GM12865 (cell line): ENCODE measurements at places on chromosomes 16 and 17.

DNA sequence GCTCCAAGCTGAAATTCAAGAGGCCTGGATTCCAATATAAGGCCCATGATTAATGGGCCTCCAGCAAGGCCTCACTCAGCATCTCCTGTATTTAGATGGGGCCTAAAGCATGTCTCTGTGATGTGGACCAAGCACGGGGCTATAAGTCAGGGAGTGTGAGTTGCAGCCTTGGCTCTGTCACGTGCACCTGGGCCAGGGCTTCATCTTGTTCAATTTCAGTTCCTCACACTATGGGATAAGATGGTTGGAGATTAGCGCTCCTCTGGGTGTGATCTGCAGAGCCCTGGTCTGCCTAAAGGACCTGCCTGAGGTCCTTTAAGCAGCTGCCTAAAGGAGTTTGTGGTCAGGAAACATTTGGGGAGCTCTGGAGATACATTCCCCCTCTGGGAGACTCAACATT, 25.2 kb downstream of the KLHL36 start:
- no peak for DNase-seq

GRCh38 chr17:1724869-1725641, 551 bp downstream of the WDR81 start:
- no peak for DNase-seq

GRCh38 chr16:64455275-64455674, 666.6 kb downstream of the CDH11 start:
- no peak for DNase-seq

GRCh38 chr16:57029161-57030160, 40.1 kb downstream of the NLRC5 start:
- DNase-seq, result no peak

GRCh38 chr16:1001096-1001495, 19.5 kb downstream of the SOX8 start:
- no peak for DNase-seq

DNA sequence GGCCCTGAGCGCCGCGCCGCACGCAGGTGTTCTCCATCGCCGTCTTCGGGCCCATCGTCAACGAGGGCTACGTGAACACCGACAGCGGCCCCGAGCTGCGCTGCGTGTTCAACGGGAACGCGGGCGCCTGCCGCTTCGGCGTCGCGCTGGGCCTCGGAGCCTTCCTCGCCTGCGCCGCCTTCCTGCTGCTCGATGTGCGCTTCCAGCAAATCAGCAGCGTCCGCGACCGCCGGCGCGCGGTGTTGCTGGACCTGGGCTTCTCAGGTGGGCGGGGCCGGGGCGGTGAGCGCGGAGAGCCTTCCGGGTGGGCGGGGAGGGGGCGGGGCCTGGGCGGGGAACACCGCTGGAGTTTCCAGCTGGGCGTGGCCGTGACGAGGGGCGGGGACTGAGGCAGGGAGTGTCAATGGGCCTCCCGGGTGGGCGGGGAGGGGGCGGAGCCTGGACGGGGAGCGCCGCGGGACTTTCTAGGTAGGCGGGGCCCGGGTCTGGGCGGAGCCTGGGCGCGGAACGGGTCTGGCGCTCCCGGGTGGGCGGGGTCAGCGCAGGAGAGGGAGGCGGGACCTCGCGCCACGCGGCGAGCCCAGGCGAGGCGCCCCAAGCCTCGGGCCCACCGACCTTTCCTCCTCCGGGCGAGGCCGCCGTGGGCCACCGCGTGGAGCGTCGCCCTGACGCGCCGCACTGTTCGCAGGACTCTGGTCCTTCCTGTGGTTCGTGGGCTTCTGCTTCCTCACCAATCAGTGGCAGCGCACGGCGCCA, 2.4 kb downstream of the SYNGR3 start:
- peak; percentile 97 for DNase-seq

DNA sequence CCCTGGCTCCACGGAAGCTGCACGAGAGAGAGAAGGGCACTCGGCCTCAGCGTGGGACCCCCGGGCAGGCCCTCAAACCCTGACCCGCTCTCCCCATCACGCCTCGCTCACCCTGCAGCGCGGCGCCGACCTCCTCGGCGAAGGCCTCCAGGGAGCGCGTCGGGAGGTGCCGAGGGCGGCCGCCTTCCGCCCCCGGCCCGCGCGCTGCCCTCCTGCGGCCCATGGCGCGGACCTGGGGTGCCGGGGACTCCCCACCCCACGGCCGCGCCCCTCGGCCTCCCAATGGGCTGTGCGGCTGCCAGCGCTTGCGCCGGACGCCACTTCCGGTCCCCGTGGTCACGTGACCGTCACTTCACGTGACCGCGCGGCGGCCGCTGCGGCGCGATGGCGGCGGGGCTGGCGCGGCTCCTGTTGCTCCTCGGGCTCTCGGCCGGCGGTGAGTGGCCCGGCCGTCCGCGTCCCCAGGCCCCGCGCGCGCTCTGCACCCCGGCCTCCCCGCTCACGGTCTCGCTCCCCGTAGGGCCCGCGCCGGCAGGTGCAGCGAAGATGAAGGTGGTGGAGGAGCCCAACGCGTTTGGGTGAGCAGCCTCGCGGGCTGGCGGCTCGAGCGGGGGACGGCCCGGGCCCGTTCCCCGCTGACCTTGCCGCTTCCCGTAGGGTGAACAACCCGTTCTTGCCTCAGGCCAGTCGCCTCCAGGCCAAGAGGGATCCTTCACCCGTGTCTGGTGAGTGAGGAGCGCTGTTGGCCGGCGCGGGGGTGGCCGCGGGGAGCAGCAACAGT, at the start of the genes GNPTG and TSR3:
GNPTG (plus strand) TSS at position 350 of the 781 bp plus-strand sequence; CDS start at position 385, 35 bp downstream.
TSR3 (minus strand) TSS at position 297 of the 781 bp plus-strand sequence; CDS start at position 223, 74 bp downstream.
- peak; percentile 98 for DNase-seq

DNA sequence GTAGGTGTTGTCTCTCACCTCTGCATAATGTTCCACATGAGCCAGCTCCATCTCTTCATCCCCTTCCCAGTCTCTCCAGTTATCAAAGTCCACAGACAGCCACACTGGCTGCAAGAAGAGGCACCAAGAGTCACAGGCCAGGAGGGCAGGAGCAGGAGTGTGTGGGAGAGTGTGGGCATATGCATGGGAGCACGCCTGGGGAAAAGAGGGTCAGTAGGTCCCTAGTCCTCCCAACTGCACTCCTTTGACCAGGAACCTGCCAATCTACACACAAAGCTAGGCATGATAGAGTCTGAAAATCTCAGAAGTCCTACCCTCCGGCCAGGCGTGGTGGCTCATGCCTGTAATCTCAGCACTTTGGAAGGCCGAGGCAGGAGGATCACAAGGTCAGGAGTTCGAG, 7.3 kb upstream of the AARSD1 start:
- DNase-seq, result no peak

DNA sequence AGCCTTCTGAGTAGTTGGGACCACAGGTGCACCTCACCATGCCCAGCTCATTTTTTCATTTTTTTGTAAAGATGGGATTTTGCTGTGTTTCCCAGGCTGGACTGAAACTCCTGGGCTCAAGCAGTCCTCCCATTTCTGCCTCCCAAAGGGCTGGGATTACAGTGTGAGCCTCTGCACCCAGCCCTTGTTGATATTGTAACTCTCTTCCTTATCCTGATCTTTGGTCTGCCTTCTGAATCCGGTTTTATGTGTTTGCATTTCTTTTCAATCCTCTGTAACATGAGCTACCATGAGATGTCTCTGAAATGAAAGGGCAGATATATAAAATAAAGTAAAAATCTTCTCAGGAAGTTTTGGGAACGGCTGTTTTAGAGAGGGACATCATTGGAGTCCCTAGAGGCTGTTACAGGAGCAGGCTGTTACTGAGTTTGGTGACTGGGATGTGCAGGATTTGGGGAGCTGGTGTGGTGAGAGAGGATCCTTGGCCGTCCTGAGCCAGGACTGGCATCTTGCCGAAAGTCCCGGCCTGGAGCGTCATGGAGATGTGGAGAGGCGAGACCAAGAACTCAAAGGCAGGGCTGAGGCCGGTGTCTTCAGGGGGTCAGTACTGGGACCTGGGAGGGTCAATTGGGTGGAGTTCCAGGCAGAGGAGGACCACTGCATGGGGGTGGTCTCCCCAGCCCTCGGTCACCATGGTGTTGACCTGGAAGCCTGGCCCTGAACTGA, 39.4 kb downstream of the ATP2C2 start:
- DNase-seq, result no peak

DNA sequence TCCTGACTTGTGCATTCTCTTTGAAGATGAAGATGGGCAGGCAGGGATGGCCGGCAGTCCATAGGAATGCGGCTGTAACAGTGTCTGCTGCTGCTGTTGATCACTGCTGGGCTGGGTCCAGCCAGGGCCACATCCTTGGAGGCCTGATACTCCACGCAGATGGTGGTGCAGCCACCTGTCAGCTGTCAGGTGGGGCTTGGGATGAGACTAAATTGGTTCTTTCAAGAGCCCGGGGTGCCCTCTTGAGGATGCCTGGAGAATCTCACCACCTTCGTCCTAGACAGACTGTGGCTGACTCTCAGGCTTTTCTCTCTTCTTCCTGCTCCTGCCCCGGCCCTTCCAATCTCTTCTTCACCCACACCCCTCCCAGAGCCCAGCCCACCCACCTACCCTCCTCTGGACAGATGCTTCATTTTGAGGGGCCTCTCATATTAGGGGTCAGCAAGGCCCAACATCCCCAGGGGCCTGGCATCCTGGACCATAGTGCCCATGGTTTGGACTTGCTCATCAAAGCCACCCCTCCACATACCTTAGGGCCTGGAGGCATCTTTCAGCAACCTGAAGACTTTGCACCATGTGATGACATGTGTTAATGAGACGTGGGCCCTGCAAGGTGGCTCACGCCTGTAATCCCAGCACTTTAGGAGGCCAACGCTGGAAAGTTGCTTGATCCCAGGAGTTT, 19.1 kb downstream of the OSBPL7 start:
- peak; percentile 72 for DNase-seq

DNA sequence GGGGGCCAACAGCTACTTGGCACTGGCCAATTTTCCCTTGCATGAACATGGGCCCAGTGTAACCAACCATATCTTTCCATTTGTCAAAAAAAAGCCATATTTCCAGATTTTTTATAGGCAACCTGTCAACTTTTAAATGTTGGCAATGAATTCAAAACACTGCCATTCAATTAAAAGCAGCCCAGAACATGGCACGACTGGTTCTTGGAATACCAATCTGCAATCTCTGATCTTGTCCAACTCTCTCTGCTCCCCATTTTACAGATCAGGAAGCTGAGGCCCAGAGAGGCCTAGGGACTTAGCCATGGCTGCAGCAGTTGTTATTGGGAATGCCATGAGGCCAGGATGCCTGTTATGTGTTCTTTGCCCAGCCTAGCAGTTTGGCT, 8.9 kb upstream of the MEOX1 start:
- DNase-seq, result no peak

DNA sequence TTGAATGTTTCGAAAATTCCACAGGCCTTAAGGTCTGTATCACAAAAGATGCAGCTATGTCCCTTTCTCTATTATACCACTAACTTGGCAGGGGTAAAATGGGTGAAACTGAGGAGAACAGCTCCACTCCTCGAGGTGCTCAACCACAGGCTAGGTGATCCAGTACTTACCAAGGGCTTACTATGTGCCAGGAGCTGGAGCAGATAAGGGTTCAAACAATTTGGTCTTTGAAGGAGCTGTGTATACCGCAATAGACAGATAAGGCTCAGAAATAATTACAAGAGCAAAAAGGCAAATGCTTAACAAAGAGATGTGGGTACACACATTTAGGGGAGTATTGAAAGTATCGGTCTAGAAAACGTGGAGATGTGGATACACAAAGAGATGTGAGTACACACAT, 1.5 kb downstream of the XPO6 start:
- DNase-seq, result no peak

- DNase-seq, result peak; percentile 4
These were observed 409.4 kb upstream of the ERCC4 start for GRCh38 chr16:13510425-13511151.

DNA sequence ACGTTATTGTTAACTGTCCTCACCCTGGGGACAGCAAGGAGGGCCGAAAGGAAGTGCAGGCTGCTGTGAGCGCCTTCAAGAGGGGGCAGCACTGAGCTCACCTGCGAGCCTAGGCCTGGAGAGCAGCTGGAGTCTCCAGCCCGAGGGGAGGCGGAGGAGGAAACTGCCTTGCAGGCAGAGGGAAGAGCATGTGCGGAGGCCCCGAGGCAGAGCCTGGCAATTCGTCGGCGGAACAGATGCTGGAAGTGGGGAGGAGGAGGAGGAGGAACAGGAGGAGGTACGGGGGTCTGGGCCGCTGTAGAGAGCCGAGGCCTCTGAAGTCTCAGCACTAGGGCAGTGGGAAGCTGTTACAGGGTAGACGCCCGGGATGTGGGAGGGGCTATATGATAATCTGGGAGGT, 49.6 kb upstream of the PLCG2 start:
- DNase-seq, result no peak

- no peak for DNase-seq
These were observed 73.0 kb downstream of the ZNF778 start for GRCh38 chr16:89290472-89290871.

DNA sequence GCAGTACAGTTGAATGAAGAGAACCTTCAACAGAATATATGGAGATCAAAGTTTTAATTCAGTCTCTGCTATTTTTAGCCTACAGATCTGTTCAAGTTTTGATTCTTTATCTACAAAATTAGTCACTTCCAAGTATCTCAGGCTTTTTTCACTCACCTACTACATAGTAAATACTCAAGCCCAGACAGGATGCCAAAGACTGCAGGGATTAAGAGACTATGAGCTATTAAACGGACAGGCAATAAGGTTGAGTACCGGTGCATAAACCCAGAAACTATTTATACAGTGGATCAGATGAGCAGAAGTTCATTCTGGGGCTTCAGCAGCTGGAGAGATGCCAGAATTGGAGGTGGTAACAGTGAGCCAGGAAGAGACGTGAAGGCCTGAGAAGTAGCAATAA, 18.7 kb upstream of the OR3A1 start:
- DNase-seq, result no peak

- no peak for DNase-seq
These were observed 71.8 kb upstream of the BCAR1 start for GRCh38 chr16:75323198-75323597.

DNA sequence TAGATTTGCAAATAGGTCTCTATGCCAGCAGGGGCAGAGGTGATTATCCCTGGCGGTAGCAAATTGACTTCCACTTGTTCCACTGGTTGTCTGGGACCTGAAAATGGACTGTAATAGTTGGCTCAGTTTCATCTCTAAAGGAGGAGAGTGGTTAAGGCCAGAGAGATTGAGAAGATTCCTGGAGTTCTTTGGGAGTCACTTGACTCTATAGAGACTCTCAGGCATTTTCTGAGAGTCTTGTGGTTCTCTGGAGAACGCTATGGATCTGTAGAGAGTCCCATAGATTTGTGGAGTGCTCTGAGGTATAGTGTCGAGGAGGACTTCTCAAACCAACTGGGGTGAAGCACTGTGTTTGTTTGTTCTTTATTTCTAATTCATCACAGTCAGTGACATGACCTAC, 8.9 kb upstream of the PMP22 start:
- no peak for DNase-seq

- DNase-seq, result no peak
These were observed 590 bp downstream of the TMEM219 start for GRCh38 chr16:29962344-29962994.

DNA sequence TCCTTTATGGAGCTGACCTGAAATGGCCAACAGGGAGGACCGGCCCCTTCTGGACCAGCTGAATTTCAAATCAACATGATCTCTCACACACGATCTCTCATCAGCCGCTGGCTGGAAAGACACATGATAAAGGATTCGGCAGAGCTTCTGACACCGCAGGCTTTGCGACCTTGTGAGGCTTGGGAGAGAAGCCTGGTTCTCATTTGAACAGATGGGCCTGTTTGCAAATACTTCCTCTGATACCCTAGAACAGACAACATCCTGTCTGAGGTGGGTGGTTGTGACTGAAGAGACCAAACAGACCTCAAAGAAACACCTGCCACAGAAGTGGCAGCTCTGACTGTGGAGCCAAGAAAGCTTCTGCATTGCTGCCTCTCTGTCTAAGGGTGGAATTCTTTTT, 77.9 kb upstream of the SDK2 start:
- peak; percentile 19 for DNase-seq

- no peak for DNase-seq
These were observed 55.8 kb downstream of the MYH10 start for GRCh38 chr17:8574687-8575086.

- no peak for DNase-seq
These were observed 124.7 kb downstream of the C16orf78 start for GRCh38 chr16:49498264-49498663.
